ENCODE measurements at places on chromosomes 6 and 20.

DNA sequence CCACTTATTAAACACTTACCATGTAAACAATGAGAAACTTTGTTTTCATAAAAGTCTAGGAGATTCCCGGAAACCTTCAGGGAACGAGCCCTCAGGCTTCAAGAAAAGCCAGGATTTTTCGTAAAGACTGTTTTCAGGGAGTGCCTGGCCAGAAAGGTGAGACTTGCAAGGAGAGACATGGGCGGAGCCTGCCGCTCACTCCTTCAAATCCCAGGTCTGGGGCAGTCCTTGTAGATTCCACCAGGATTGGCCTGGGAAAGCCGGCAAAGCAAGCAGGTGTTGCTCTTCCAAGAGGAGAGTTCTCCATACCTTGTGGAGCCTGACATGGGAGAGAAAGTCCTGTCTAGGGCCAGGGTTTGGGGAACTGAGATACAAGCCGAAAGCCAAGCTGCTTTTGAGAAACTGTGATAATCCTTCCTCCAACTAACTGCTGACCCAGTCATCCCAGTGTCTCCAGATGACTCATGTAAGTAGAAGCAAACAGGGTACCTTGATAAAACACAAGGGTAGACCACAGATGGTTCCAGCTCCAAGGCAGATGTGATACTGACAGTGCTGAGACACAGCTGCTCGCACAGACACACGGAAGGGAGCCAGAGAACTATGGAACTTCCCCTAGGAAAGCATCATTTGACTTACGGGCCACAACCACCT is 69.4 kb upstream of the NAA20 start:
- DNase-seq = no peak

DNA sequence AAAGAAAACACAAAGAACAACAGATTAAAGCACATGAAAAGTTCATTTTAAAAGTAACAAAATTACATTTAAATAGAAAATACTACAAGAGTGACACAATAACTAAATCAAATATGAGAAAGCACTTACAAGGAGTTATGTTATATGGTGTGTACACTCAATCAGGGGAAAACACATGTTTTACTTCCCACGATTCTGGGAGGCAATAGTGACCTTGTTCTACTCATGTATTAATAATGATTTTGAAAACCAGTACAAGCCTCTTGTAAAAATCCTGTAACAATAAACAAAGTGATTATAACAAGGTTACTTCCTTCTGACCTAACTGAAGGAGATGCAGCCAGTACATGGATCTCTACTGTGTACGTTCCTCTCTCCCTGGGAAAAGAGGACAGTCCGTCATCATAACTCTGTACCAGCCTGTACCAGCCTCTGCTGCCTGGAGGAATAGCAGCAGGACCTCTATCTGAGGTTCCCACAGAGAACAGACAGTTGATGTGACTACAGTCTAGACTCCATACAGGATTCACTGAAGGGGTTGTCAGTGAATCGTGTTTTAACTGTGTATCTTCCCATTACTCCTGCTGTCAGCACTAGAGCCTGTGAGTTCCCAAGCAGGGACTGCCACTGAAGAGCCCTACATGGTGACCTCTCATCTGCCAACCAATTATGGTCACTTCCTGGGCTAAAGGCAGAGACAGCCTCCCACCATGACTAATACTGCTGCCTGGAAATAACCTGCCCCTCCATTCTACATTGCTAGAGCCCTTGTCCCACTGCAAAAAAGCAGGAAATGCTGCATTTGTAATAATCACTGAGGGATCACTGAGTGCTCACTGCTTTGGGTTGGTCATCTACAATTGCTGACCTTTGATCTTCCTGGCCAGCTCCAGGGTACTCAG is 149.7 kb downstream of the KIF16B start:
- DNase-seq = no peak

GRCh38 chr20:61576372-61576771 is 324.3 kb downstream of the CDH4 start:
- DNase-seq = no peak

DNA sequence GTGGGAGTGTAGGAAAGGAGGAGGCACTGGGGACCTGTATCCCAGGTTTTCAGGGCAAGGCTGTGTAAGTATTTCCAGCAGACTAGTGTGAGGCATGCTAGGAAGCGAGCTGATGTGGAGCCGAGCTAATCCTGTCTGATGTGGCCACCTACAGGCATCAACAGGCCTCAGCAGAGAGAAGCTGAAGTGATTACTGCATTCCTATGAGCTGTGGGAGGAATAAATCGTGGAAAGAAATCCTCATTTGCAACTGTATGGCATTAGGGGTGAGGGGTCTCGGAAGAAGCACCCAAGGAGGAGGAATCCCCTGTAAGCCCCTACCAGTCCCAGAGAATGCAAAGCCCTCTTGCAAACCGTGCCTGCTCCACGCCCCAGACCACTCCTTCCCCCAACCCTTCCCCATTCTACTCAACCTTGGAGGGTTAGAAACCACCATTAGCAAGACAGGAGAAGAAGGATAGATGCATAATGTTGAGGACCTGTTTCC is 41.6 kb downstream of the C6orf15 start:
- peak; percentile 19 for DNase-seq

DNA sequence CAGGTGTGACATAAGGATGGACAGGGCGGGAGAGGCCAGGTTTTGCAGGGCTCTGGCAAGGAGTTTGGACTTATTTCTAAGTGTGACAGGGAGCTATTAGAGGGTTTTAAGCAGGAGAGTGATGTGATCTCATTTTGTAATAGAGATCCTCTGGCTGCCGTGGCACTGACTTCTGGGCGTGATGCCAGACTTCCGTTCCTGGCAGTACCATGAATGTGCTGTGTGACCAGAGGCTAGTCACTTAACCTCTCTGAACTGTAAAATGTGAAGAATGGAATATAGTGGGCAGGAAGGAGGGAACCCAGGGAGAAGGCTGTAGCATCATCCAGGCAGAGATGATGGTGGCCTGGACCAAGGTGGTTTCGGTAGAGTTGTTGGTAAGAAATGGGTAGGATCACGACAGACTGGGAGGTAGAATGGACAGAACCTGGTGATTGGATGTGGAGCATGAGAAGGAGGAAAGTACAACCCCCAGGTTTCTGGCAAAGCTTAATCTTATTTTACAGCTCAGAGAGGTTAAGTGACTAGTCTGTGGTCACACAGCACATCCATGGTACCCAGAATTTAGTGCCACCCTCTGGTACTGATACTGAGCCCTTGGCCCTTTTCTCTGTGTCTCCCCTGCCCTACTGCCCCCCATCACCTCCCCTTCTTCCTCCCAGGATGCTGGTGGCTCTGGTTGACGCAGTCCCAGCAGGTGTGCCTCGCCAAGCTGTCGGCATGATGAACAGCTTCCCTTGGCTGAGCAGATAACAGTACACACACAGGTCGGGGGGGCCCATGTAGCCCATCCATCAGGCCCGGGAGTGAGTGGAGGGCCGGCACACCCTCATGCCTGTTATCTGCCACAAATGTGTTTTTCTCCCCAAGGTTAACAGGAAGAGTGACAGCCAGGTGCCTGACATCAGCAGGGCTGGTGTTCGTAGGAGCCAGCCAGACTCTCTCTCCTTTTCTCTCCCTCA is 52.9 kb upstream of the CTNNBL1 start:
- no peak for DNase-seq

- no peak for DNase-seq
These were observed 205.0 kb upstream of the PREP start for GRCh38 chr6:105607636-105608621.

- no peak for DNase-seq
These were observed 128.7 kb downstream of the EYA4 start for GRCh38 chr6:133369773-133370272.

GRCh38 chr20:6180531-6180930 is 57.7 kb upstream of the FERMT1 start:
- DNase-seq = no peak

GRCh38 chr6:126300126-126300525 is 39.8 kb upstream of the CENPW start:
- DNase-seq = no peak

DNA sequence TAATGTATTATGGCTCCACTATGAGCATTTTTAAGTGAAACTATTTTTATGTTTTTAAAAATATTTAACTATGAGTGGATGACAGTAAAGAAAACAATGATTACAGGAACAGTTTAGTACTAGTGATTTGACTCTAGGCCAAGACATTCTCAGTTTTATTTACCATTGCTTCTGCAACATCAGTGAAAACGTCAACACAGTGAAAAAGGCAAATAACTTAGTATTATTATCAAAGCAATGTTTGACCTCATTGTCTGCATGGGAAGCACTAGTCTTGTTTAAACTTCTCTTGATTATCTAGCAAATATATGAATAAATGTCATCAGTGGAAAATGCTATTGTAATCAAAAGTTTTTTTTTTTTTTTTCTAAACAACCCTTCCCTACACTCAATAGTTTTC is 165.0 kb downstream of the HTR1B start:
- DNase-seq = no peak

DNA sequence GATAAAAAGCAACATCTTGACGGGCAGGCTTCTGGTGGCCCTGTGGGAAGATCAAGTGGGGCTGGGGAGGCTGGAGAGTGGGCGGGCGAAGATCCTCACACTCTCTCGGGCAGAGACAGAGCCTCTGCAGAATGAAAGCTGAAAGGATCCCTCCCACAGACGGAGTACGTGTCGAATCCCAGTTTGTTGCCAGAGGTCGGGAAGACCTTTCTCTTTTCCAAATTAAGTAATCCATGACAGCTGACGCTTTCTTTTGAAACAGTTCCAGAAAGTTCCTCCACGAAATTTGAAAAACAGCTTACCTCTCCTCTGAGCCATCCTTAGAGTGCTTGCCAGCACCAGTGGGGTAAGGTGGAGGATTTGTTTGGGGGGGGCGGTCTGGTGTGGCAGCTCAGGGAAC is 155.6 kb upstream of the SMLR1 start:
- no peak for DNase-seq

DNA sequence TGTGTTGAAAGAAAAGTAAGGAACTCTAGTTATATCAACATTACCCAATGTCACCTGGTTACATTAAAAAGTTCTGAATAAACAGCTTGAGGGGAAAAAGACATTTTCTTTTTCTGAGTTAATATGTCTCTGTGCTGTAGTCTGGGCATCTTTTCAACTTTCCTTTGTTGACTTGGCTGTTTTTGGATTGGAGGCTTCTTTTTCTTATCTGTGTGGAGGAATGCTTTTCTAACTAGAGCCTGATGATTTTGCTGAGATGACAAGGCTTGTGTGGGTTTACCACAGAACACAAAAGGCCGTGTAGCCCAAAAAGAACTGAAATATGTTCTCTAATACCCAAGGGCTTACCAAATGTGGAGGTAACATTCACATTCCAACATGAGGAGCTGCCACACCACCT is 161.8 kb downstream of the KCNQ5 start:
- DNase-seq = no peak

- DNase-seq = no peak
These were observed 136.4 kb upstream of the PLCB4 start for GRCh38 chr20:8932192-8933165.

- peak; percentile 48 for DNase-seq
These were observed 35.3 kb downstream of the KIAA0408 start for GRCh38 chr6:127423921-127424320.

DNA sequence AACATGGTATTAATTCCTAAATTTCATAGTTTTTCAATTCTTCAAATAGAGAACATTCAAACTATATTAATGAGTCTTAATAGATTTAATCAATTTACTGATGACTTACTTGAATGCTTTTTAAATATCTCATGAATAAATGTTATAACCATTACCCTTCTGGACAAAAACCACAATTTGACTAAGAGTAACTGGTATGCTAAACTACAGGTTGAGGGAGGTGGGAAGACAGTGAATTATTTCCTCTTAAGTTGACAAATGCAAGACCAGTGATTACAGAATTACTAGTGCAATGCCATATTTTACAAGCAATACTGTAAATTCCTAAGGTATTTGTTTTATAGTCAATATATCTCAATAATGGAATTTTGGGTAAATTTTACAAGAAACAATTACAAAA is 65.1 kb downstream of the REV3L start:
- no peak for DNase-seq

GRCh38 chr6:32816746-32817204 is at the start of gene HLA-DOB:
HLA-DOB (minus strand) TSS chr6:32817002; CDS start chr6:32816951, 51 bp downstream.
- DNase-seq = no peak

GRCh38 chr6:24797596-24798216 is 1.0 kb downstream of the ARMH2 start:
- DNase-seq = no peak

GRCh38 chr6:116118608-116119007 is 7.3 kb downstream of the COL10A1 start:
- DNase-seq = no peak

- no peak for DNase-seq
These were observed 85.1 kb downstream of the NCOA3 start for GRCh38 chr20:47586649-47587294.

DNA sequence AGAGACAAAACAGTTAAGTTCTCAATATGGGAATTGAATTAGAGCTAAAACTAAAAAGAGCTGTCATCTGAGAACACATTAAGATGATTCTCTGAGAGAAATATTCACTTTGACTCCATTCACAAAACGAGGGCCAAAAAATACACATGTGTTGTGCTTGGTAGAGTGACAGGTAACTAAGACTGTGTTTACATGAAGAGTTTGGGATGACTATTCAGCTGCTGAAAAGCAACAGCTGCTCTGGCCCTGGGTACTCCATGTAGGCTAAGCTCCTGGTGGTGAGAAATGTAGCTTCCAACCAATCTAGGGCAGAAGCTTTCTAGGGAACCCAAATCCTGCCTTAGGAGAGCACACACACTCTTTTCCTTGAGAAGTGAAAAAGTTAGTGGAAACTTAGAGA is 184.5 kb downstream of the COL21A1 start:
- DNase-seq = no peak

GRCh38 chr6:49519660-49520059 is 19.9 kb downstream of the GLYATL3 start:
- DNase-seq = no peak

DNA sequence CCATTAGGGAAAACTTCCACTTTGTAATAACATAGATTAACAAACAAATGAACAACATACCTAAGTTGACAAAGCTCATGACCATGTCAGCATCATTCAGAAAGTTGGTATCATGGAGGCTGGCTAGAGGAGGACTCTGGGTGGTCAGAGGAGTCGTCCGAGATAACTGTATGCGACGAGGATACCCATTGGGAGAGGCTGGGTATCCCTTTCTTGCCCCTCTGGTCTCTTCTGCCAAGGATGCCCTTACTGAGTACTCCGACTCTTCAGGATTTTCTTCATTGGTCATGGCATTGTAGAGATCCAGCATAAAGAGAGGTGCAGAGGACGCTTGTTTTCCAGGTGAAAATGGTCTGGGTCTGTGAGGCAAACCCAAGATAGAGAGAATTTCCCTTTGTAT is 1.1 kb downstream of the BMP5 start:
- DNase-seq = no peak

- no peak for DNase-seq
These were observed 16.6 kb downstream of the DDO start for GRCh38 chr6:110398778-110399177.

DNA sequence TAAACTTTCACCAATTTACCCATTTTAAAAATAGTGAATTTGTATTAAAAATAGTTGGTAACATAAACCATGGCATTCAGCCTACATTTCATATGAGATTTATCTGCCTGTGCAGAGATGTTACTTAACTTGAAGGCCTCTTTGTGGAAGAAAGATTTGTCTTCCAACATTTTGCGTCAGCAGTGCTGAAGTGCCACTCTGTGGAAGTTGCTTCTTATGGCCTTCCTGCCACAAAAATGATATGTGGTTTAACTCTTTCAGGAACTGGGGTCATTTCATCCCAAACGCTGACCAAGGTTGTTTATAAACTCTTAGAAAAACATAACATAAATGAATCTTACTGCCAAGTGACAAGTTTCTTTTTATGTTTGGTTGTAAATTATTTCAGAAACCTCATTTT is 246.8 kb downstream of the ARID1B start:
- DNase-seq = peak; percentile 5

Measured in Kasumi-1 (cell line).